Activated T-helper 1 cell treated with Interleukin-2 at 50 U/mL for 16 hours (primary cell): ENCODE measurements at places on chromosomes 2 and 18.

- no peak for DNase-seq
Measured at GRCh38 chr2:121949271-121949670, 193.8 kb downstream of the TSN start.

DNA sequence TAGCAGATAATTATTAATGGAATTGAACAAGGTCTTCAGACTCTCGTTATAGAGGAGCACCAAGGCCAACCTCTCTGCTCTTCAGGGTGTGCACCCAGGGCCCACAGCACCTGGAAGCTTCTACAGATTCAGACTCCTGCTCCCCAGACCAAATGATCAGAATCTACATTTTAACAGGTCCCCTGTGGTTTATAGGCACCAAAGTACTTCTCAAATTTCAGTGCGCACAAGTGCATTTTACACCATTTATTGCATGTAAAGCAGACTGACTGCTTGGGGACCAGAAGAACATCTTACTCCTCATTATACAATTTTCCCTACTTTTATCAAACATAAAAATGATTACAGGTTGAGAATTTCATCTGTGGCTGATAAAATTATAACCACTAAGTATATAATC, 163.9 kb downstream of the COL4A4 start:
- no peak for DNase-seq

GRCh38 chr2:239037559-239037910, 189.7 kb downstream of the TWIST2 start:
- no peak for DNase-seq

GRCh38 chr2:209619782-209620181, 151.8 kb upstream of the UNC80 start:
- DNase-seq: no peak

- no peak for DNase-seq
Measured at GRCh38 chr2:28357948-28358667, 34.5 kb upstream of the FOSL2 start.
